ENCODE measurements at places on chromosomes 4 and X. TPM values are rescaled to one million over a fixed set of nuclear protein-coding genes. Genes with fewer than 3 reads are reported as not detected.

The ZNF141 gene
- total RNA-seq = 5.2 TPM

- no peak for DNase-seq
These were observed 423.5 kb upstream of the NDST3 start for GRCh38 chr4:117610706-117611308.

- no peak for DNase-seq
These were observed 69.2 kb upstream of the DIAPH2 start for GRCh38 chrX:96615448-96615847.

GRCh38 chr4:188002751-188003150 lies 7.2 kb downstream of the ZFP42 start:
- DNase-seq = no peak

DNA sequence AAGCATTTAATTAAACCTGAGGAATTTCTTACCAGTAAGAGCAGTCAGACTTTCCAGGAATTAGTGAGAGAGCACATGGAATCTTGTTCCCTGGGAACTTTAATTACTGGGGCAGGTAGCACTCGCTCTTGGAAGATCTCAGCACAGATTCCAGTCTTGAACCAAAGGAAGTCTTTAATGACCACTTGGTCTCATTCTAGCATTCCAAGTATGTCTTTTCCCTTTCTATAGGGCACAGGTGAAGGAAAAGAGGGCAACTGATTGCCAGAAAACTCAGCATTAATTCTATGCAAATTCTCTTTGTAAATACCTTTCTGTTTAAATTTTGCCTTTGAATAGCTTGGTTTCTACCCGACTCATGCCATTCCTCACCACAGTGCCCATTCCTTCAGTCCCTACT lies 236.6 kb downstream of the LDB2 start:
- DNase-seq = no peak

DNA sequence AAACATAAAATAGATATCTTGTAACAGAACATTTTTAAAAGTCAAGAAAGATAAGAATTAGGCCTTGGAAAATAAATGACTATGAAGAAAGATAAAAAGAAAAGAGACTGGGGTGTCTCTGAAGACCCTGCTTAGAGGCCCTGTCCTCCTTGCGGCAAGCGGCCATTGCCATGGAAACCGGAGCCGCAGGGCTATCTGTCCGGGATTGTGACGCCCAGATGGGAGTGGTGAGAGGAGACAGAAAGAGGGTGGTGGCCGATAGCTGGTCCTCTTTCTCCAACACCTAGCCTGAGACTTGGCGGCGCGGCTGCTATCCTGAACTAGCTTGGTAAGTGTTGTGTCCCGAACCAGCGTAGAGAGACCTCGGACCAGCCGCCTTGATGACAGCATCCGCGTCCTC lies at the start of gene DUSP21:
Gene DUSP21 (plus strand): TSS at position 269 of the 400 bp plus-strand sequence. CDS start 112 bp downstream, at position 381.
- no peak for DNase-seq

GRCh38 chr4:113524505-113525186 lies 236.9 kb downstream of the CAMK2D start:
- no peak for DNase-seq
